ENCODE measurements at places on chromosomes 13 and 19.

DNA sequence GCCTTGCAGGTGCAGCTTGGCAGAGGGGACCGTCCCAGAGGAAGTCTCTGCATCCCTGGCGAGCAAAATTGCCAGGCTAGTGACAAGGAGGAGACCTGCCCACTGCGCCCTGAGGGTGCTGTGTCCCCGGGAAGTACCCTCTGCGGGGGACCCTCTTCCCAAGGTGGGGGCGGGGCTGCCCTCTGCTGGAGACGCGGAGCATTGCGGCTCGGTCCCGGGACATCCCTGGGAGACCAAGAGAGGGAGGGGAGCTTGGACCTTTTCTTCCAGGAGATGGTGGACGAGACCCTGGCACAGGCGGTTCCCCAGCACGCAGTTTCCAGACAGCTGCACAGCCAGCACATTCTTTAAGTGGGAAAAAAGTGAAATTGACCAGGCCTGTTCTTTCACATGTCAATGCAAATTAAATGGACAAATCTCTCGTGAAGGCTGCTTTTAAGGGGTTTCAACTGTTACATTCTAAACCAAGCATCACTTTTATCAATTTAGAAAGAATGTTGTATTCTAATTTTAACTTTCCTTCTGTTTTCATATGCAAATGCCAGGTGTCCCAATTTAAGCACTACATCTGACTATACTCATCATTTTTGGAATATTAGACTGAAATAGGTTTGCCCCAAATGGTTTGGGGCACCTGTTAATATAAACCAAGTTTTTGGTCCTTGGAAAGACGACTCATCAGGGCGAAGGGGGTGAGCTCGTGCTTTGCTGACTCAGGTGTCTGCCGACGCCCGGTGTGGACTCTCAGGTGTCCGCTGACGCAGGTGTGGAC is 60.7 kb downstream of the MCF2L start:
- DNase-seq = peak; percentile 67

DNA sequence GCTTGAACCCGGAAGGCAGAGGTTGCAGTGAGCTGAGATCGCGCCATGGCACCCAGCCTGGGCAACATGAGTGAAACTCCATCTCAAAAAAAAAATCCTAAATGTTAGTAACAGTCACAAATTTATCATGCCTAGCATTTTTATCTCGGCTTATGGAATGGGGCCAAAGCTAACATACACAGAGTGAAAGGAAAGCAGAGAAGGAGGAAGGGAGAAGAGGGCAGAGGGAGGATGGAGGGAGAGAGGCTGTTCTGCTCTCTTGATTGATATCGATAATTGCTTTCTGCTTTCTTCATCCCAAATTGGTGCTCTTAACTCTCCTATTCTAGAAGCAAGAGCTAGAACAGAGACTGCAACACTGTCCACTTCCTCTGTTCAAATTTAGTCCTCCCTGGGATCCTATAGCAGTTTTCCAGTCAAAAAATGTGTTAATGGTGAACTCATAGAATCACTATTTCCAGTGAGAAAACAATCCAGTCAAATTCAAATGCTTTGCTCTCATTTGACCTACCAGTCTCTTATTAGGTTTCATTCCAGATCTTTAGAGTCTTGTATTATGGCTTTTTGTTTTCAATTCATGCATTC is 15.8 kb upstream of the TUBGCP3 start:
- DNase-seq = no peak

GRCh38 chr19:18662972-18663732 is 20.3 kb upstream of the CRTC1 start:
- no peak for DNase-seq

- DNase-seq = no peak
Measured at GRCh38 chr13:42924344-42924743, 67.7 kb downstream of the EPSTI1 start.

GRCh38 chr13:75160984-75161383 is 321.0 kb downstream of the TBC1D4 start:
- no peak for DNase-seq

DNA sequence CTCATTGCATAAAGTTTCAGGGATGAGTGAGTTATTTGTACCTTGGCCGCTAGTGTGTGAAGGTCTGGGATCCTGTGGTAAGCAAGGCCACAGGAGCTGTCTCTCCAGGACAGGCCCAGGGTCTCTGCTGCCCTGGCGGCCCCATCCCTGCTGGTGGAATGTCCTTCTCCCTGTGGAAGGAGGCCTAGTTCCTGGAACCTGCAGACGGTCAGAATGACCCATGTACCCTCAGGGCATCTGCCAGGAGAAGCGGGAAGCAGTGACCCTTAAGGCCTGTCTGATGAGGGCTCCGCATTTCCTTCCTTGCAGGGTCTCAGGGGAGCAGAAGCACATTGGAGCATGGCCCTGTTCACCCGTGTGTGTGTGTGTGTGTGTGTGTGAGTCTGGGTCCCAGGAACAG is 32.1 kb upstream of the SOX1 start:
- no peak for DNase-seq

DNA sequence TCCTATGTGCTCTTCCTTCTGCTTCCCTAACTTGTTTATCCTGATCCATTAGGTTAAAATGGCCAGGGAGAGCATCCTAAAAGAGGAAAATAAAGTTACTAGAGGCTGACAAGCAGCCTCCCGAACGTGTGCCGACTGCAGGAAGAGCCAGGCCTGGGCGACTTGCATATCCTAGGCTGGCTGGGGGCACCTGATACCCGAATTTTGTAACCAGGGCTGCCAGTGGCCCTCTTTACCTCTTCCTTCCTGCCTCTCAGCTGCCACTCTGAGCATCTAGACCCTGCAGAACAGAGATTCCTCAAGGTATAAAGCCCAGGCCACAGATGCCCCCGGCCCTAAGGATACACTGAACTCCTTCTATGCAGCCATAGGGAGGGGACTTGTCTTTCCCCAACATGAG is 48.5 kb upstream of the KATNAL1 start:
- DNase-seq = no peak

GRCh38 chr13:79936368-79937136 is 404.4 kb downstream of the SPRY2 start:
- peak; percentile 91 for DNase-seq

DNA sequence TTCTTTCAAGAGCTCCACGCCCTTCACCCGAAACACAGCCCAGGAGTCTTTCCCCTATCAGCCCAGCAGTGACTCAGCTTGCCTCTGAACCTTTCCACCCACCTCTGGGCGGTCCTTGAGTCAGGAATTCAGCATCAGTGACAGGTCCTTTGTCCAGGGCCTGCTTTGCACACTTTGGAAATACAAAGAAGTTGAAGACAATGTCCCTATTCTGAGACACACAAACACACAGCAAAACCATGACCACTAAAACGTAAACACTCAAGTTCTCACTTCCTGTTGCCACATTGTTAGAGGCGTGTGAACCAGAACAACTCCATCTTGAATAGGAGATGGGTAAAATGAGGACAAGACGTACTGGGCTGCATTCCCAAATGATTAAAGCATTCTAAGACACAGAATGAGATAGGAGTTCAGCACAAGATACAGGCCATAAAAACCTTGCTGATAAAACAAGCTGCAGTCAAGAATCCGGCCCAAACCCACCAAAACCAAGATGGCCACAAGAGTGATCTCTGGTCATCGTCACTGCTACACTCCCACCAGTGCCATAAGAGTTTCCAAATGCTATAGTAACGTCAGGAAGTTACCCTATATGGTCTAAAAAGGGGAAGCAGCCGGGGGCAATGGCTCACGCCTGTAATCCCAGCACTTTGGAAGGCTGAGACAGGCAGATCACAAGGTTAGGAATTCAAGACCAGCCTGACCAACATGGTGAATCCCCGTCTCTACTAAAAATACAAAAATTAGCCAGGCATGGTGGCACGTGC is 49.2 kb upstream of the ATP12A start:
- no peak for DNase-seq

DNA sequence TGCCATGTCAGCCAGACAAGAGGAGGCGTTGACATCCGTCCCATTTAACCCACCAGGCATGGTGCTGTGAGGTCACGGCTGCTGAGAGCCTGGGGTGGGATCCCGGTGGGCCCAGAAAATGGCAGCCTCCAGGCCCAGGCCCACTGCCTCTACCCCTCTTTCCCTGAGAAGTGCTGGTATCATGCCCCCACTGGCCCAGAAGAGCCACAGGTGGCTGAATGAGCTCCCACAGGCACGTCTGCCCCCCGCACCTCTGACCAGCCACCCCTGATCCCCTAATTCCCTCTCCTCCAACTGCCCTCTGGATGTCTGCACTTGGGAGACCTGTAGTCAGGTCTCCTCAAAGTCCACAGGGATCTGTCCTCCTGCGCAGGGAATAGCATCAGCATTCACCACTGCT is 37.3 kb upstream of the KCTD15 start:
- no peak for DNase-seq

- peak; percentile 75 for DNase-seq
Measured at GRCh38 chr19:50330365-50331078, 1.3 kb upstream of the KCNC3 start.

DNA sequence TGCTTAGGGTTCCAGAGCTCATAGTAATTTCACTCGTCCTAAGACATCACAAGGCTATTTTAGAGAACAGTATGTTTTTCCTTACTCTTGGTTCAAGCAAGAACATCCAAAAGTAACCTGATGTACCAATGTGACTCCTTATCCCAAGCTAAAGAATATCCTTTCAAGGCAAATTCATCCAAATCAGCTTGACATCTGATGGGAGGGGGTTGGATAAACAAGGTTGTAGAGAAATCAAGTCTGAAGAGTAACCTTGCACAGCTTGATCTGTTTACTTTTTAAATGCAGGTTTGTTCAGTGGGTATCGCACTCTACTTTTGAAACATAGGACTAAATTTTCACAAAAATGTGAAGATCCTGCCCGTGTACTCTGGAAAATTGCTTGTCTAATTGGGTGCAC is 201.2 kb downstream of the GGACT start:
- DNase-seq = no peak

- DNase-seq = no peak
Measured at GRCh38 chr19:40724315-40724714, 7.4 kb downstream of the ITPKC start.

GRCh38 chr13:28375250-28375930 is 119.5 kb downstream of the FLT1 start:
- no peak for DNase-seq

GRCh38 chr13:73849292-73849691 is 284.9 kb downstream of the KLF12 start:
- peak; percentile 24 for DNase-seq

Data from AG20443 (cell line).